Large intestine (tissue), 12 donors: ENCODE measurements at places on chromosomes 12 and 14.

DNA sequence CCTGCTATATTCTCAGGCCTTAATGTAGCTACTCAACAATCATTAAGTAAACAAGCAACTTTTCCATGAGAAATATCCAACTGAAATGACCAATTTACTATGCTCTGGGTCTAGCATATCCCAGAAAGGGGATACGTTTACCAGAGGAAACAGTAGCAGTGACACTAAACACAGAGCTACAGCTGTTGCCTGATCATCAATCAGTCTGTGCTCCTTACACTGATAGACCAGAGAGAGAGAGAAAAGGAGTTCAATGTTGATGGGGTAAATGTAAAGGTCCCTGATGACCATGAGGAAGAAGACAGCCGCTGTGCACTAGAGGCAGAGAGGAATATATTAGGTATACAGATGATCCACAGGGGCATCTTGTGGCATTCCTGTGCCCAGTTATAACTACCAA lies 397.2 kb upstream of the USP15 start:
- no peak for DNase-seq

DNA sequence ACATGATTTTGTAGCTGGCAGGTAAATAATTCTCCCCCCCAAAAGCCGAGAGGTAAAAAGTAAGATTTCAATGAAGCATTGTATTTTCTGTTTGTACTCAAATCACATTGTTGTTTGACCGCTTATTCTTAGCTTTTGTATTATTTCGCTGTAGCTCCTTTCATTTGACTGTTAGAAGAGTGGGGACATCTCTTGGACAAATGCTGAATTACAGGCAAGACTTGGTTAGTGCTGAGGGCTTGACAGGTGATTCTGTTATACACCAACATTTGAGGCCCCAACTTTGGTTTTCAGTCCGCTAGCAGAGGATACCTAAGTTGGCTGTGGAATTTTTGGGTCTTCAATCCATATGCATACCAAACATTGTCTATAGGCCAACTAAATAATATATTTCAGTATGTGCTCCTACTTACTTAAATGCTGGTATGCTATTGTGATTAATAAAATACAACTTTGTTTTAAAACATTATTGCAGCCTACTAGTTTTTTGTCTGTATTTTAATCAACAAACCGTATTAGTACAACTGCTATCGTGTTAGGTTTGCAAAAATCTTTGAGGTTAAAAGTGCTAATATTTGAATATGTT lies 102.2 kb downstream of the ERC1 start:
- DNase-seq, result peak; percentile 42

DNA sequence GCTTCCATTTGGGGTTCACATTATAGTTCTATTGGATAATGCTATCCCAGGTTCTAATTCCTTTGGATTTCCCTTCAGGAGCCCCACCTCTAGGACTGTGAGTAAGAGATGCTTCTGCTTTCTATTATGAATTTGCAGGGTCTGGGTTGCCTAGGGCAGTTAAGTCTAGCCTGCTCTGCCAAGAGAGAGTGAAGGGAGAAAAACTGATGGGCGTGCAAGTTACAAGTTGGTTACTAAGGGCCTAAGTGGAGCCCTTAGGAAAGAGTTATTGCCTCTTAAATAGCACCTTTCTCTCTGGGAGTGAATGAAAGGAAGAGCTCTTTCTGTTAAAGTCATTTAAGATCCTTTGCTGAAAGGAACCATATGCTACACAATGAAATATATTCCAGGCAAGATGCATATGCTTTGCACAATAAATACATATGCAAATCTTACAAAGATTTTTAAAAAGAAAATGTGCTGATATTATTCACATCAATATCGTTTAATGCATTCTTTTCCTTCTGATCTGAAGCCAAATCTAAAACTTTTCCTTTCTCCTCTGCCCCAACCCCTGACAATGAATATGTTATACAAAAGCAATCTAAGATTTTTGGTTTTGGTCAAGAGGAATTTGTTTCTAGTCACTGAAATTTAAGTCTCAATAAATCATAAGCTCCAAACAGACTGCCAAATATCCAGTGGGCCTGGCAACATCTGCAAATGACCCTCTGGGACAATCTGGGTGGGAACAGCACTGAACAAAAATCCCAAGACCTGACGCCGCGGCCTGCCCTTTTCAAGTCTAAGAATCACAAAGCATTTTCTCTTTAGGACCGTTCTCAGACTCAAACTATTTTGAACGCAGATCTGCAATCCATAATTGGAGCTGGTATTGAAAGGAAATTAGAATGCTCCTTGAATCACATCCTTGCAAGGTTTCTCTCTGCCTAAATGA lies 586.7 kb downstream of the ETNK1 start:
- DNase-seq, result no peak

GRCh38 chr12:67922245-67922644 lies 67.0 kb upstream of the IFNG-AS1 start:
- DNase-seq, result no peak

- DNase-seq, result no peak
Measured at GRCh38 chr14:64703395-64704142, 655 bp upstream of the PLEKHG3 start.

DNA sequence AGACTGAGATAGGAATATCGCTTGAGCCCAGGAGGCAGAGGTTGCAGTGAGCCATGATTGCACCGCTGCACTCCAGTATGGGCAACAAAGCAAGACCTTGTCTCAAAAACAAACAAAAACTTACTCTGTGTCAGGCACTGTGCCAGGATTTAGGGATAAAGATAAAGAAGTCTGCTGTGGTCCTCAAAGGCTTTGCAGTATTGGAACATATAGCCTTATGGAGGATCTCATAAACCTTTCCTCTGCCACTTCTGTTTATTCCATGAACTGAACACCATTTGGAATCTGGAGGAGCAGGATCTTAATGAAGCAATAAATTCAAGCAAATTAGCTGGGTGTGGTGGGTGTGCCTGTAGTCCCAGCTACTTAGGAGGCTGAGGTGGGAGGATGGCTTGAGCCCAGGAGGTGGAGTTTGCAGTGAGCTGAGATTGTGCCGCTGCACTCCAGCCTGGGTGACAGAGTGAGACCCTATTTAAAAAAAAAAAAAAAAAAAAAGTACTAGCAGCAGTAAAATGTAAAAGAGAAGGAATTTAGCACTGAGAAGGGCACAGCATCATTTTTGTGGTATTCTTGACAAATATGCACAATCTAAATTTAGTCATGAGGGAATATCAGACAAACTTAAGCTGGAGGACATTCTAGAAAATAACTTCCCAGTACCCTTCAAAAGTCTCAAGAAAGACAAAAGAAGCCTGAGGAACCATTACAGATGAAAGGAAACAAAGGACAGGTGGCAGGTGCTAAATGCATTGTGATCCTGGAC lies 27.1 kb downstream of the BMAL2 start:
- no peak for DNase-seq

DNA sequence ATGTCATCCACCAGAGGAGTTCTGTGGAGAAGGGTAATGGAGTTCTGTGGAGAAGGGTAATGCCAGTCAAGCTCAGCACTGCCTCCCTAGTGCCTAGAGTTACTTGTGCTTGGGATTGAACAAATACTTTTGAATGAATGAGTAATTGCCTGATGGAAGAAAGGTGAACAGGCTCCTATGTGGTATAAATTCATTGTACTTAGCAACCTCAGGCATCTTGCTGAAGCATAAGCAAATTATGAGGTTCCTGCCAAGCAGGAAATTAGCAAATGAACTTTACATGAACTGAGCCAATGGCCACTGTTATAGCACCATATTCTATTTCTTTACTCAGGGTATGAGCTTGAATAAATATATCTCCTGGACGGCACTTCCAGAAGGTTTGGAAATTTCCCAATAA lies 1047.2 kb downstream of the SLC6A15 start:
- DNase-seq, result no peak

DNA sequence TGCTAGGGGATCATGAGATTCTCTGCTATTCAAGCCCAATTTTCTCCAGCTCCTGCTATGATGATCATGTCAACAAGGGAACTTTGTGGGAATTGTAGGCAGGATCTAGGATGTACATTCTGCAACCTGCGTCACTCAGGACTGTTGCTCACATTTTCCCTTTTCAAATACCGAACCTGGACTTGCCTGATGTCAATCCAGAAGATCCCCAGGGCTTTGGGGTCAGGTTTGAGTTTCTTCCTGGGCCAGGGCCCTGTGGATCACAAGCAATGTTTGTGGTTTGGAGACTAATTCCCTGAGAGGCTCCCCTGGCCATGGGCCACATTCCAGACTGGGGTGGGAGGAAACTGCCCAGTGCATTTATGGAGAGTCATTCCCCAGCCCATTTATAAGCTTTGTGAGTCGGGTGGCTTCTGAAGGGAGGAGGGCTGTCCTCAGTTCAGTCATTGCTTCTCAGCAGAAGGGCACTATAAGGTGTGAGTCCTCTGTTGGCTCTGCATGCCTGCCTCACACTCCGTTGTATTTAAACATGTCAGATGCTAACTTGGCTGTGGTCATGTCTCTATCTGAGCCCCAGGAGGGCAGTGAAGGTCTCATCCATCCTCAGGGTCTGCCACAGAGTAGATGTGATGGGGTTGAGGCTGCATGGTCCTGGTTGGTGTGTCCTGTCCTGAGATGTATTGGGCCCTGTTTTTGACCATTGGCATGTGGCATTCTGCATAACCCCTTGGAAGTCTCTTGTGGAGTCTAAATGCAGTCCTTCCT lies 6.5 kb downstream of the KRT86 start:
- no peak for DNase-seq

DNA sequence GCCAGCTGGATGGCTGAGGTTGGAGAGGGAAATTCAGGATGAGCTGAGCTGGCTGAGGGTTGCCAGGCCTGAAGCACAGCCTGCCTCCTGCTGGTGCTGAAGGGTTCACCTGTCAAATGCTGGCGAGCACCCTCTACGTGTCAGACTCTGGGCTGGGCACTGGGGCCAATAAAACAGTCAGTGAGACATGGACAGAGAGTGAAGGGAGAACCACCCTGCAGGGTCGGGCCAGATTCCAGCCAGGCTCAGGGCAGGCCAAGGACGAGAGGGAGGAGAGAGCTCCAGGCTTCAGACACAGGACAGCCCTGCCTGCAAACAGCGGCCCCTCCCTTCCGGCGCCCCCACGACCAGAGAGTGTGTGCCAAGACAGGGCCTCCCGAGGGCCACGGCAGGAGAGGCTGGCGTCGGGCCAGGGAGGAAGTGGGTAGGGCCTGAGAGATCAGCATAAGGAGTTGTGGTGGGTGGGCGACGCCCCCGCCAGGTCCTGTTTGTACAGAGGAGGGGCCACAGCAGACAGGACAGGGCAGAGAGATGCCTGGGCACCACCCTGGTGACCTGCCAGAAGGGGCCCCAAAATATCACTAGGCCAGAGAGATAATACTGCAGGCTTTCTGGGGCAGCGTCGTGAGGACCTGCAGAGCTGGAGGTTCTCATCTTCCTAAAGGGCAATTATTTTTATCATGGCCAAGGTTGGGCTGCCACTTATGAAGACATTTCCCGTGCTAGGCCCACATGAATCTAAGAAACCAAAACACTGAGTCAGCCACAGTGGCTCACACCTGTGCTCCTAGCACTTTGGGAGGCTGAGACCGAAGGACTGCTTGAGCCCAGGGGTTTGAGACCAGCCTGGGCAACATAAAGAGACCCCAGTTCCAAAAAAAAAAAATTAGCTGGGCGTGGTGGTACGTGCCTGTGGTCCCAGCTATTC lies 73.1 kb upstream of the GPR68 start:
- peak; percentile 67 for DNase-seq

- DNase-seq, result no peak
Measured at GRCh38 chr12:64558754-64559153, 51.5 kb upstream of the RASSF3 start.

DNA sequence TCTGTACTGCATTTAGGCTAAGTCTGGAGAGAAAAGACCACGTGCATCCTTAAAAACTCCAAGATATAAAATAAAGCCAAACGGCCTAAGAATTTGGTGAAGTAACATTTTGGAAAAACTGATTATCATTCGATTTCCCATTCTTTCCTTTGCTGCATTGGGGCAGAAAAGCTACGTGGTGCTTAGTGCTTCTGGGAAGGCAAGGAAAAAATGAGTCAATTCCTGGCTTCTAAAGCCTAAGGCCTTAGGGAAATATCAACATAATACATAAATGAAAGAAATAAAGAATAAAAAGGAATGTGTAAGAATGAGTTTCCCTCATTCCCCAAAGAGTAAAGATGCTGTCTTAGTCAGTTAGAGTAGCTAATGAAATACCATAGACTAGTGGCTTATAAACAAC lies 520.5 kb downstream of the GLT1D1 start:
- DNase-seq, result no peak

GRCh38 chr14:55446127-55446736 lies 5.8 kb upstream of the TBPL2 start:
- peak; percentile 52 for DNase-seq

DNA sequence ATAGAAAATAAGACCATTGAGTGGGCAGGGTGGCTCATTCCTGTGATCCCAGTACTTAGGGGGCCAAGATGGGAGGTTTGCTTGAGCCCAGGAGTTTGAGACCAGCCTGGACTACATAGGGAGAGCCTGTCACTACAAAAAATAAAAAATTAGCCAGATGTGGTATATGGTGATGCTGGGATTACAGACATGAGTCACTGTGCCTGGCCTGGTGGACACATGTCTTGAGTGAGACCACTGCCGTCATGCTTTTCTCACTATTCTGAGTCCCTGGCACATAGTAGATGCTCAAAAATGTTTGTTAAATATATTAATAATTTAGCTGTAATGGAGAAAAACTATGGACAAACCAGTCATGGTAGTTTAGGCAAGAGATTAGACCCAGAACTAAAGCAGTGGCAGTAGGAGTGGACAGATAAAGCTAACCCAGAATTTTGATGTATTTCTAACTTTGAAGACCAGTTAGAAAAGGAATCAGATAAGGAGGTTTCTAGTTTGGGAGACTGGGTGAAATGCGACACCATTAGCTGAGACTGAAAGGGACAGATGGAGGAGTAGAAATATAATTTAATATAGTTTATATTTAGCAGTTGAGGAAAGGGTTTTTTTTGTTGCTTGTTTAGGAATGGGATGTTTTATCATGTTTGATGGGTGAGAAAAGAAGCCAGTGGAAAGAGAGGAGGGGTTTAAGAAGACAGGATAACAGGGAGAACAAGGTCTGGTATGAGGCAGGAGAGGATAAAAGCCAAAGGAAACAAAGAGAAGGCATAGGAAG lies 7.4 kb upstream of the PTGES3 start:
- no peak for DNase-seq

DNA sequence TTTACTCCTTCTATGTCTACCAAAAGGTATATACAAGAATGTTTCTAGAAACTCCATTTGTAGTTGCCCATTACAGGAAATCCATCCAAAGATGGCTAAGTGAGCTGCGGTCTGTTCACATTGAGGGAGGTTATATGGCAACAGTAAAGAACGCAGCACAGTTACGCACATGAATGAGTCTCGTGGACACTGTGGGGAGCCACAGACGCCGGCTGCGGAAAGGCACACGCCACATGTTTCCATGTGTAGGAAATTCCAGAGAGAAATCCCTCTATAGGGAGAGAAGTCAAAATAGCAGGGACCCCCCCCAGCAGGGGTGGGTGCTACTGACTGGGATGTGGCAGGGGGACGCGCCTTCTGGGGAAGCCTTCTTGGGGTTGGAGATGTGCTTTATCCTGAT lies 139.0 kb upstream of the NCOR2 start:
- no peak for DNase-seq

- no peak for DNase-seq
Measured at GRCh38 chr12:131188131-131189050, 234.7 kb downstream of the ADGRD1 start.

- no peak for DNase-seq
Measured at GRCh38 chr12:109607618-109608017, 34.0 kb downstream of the MVK start.
